ENCODE measurements at places on chromosomes 4 and X. TPM values are rescaled to one million over a fixed set of nuclear protein-coding genes. Genes with fewer than 3 reads are reported as not detected.

Gene PTPN13
- total RNA-seq = 18.5 TPM

GRCh38 chrX:83759872-83760271, 101.1 kb upstream of the CYLC1 start:
- H3K27me3 ChIP-seq = no peaks in the 10 kb centered on the region
- H3K4me1 ChIP-seq = no peaks in the 10 kb centered on the region
- DNase-seq = no peak
- no peaks in the 10 kb centered on the region for H3K36me3 ChIP-seq
- H3K27ac ChIP-seq = no peak overlapping the region

DNA sequence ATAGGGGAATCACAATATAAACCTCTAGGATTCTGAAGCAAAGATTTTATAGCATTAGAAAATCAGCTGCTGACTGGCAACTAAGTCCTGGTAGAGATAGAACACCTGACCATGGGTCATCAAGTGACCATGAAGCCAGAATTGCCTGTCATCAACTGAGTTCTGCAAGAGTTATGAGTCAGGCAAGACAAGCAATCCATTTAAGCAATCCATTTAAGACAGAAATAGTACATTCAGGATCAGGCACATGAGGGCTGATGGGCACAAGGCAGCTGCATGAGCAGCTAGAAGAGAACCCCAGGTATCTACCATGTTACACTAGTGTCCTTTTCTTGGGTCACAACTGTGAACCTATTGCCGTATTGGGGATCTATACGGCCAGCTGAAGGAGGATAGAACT, 98.9 kb downstream of the SPRY1 start:
- no peaks in the 10 kb centered on the region for H3K4me1 ChIP-seq
- no peaks in the 10 kb centered on the region for H3K36me3 ChIP-seq
- H3K4me3 ChIP-seq = no peak overlapping the region
- no peak for DNase-seq
- no peaks in the 10 kb centered on the region for H3K27me3 ChIP-seq

Gene CISD2
- 1.2 TPM for total RNA-seq
